ENCODE measurements at places on chromosomes 7 and 10.

GRCh38 chr10:89475125-89475524 is 60.3 kb downstream of the SLC16A12 start:
- no peak for DNase-seq

- DNase-seq = no peak
Observed at GRCh38 chr10:124285587-124286527, 132.9 kb downstream of the OAT start.

- no peak for DNase-seq
Observed at GRCh38 chr10:109089779-109090178, 833.5 kb downstream of the XPNPEP1 start.

DNA sequence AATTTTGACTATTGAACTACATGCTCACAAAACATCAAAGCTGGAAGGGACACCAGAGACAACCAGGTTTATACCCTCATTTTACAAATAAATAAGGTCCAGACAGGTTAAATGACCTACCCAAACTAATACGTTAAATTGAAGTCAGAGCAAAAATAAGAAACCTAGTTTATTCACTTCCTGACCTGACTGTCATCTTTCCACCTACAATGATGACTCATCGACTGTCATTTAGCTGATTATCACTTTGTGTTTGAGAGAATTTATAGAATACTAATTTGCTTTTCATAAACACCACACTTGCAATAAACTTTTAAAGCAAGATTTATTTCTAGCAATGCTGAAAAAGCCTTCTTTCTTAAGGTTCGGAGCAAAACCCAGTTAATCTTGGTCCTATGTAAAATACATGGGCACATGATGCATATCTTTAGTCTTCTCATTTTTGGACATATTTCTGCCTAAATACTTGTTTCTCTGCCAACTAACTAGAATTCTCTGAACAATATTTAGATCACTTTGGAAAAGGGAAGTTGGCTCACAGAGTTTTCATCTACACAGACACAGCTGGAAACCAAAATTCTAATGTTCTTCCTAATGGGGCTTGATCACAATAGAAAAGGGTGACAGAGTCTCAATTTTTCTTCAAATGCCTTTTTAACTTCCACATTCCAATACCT is 16.7 kb upstream of the LRRN3 start:
- no peak for DNase-seq

DNA sequence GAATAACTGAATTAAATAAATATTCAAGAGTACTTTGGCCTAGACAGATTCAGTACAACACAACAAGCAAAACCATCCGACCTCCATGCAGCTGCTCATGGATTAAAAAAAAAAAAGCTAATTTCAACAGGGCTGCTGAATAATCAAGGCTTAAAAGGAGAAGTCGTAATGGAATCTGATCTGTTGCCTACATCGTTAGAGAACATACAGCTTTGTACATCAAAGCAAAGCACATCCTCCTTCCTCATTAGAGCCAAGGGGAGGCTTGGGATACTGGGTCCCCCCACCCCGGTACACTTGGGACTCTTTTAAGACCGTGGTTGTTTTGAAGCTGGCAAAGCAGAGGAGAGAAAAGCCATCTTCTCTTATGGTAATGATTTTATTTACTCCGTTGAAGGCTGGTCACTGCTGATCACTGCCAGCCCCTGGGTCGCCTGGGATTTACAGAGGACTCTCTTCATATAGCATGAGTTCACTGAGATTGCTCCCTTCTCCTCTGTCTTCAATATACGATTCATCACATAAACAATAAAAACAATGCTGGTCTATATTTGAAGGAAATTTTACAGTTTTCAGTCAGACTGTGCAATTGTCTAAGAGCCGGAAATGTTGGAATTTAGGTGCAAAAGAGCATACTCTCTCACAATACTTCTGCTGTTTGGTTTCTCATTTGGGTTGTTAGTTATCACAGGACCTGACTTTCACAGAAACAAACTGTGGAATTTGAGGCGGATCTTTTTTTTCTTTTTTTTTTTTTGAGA is 148.8 kb downstream of the FAM107B start:
- no peak for DNase-seq

GRCh38 chr7:20532890-20533289 is 82.6 kb upstream of the ABCB5 start:
- DNase-seq = no peak

GRCh38 chr7:35716038-35716803 is 21.3 kb upstream of the HERPUD2 start:
- DNase-seq = no peak

DNA sequence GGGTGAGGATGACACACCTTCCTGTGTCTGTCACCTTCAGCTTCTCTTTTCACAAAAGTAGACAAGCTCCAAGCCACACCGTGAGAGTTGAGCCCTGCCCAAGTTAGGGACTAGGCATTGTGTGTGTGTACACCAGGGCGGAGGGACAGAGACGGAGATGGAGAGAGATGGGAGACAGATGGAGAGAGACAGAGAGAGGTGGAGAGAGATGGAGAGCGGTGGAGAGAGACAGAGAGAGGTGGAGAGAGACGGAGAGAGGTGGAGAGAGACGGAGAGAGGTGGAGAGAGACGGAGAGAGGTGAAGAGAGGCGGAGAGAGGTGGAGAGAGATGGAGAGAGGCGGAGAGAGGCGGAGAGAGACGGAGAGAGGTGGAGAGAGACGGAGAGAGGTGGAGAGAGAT is 207.0 kb downstream of the DNAJB6 start:
- DNase-seq = no peak

DNA sequence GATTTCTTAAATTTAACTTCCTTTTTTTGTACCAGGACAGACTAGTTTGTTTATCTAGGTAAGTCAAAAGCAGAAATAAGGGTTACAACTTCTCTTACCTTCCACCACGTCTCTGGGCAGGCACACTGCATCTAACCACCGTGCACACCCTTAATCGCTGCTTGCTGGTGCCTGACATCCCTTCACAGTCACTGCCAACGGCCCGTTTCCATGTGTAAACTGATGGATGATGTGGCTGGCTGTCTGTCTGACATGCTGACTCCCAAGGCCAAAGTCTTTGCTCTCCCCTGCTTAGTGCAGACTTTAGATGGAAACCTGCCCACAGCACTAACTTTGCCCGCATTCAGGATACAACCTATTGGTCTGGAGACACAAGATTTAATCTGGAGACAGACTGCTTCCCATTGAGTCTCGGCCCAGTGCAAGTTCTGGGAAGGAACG is 1.1 kb downstream of the TMEM273 start:
- DNase-seq = no peak

DNA sequence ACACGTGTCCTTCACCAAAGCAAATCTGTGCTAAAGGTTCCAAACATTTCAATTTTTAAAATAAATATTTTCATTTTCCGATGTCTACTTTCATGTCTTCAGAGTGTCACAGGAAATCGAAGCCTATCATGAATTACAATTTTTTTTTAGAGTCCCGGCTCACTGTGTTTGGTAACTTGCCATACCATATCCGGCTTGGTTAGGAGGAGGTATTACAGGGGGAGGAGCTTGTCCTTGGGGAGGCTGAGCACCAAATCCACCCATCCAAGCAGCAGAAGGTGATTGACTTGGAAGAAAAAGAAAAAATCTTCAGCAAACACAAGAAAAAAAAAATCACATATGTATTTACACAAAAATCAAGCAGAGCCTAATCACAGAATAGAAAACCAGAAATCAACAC is 21.3 kb downstream of the TIAL1 start:
- no peak for DNase-seq

GRCh38 chr7:46835556-46835955 is 746.4 kb downstream of the TNS3 start:
- DNase-seq = no peak

- no peak for DNase-seq
Observed at GRCh38 chr10:130737621-130738020, 573.9 kb downstream of the TCERG1L start.

DNA sequence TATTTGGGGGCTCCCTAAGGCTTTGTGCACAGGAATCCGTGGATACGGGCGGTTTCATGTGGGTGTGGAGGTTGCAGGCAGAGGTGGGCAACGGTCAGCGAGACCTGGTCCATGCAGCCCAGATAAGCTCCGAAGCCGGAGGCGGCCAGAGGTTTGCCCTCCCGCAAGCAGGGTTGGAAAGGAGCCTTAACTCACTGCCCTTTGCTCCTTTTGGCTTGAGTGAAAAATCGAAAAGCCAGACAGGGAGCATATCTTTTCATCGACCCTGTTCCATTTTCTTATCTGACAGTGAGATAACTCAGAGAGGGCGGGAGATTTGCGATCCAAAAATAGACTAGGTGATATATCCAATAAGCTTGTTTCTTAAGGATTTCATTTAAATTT is 1.5 kb downstream of the GRM3 start:
- DNase-seq = no peak

DNA sequence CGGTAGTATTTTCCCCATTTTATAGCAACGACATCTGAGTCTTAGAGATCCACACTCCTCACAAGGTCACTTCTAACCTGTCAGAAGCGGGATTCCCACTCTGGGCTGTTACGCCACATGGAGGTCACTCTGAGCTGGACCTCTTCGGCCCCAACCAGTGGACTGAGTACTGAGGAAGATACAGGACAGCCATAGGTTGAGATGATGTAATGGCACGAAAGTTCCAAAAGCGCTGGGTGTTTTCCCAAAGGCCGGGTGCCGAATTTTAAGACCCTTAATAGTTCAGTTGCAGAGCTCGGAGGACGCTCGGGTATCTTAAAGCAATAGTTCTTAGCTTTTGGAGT is 699 bp downstream of the GHITM start:
- DNase-seq = no peak

GRCh38 chr7:8177109-8177933 is 84.6 kb downstream of the ICA1 start:
- DNase-seq = no peak

- DNase-seq = no peak
Observed at GRCh38 chr7:45402480-45403218, 171.5 kb upstream of the ADCY1 start.

DNA sequence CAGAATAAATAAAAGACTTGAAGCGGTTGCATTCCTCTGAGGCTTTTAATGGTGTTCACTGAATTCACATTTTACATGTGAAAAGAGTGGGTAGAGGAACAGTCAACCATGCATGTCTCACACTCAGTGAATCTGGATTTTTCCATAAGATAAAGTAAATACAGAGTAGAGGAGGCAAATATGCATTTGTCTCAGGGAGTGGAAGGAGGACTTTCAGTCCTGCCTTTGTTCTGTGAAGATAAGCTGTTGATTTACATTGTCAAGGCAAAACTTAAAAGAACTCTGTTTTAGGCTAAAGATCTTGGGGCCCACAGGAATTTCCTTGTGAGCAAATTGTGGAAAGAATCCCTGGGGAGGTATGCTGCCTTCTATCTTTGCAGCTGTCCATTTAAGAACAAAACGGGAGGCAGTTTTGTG is 825.3 kb upstream of the MBL2 start:
- no peak for DNase-seq

- DNase-seq = no peak
Observed at GRCh38 chr7:158958618-158959017, 102.3 kb downstream of the DYNC2I1 start.

GRCh38 chr7:102302025-102302424 is 15.4 kb downstream of the SH2B2 start:
- DNase-seq = no peak

DNA sequence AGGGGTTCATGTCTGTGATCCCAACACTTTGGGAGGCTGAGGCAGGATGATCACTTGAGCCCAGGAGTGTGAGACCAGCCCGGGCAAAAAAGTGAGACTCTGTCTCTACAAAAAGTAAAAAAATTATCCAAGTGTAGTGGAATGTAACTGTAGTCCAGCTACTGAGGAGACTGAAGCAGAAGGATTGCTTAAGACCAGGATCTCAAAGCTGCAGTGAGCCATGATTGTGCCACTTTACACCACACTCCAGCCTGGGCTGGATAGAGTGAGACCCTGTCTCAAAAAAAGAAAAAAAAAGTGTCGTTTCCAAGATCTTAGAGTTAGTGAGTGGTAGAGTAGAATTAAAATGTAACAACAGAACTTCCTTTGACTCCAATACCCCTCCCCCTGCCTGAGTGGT is 589.4 kb upstream of the MBL2 start:
- DNase-seq = no peak

GRCh38 chr7:27389496-27389895 is 146.9 kb downstream of the EVX1 start:
- DNase-seq = no peak

- DNase-seq = no peak
Observed at GRCh38 chr10:65791979-65792378, 1133.9 kb upstream of the LRRTM3 start.

DNA sequence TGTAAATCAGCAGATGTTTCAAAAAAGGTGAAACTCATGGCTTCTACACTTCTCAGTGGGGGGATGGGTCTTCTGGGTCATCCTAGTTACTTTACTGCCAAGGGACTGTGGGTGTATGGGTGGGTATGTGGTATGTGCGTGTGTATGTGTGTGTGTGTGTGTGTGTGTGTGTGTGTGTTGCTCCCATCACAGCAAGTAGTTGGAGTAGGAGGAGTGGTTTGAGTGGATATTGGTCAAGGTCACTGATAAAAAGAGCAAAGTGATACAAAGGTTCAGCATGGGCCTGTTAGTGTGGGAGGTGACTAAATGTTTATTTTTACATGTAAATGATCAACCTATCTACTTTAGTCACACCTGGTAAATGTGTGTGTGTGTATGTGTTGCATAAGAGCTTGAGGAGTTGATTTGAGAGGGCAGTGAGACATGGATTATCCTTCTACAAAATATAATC is 11.8 kb upstream of the COBL start:
- DNase-seq = no peak

GRCh38 chr7:148545172-148545571 is 45.4 kb upstream of the C7orf33 start:
- no peak for DNase-seq

DNA sequence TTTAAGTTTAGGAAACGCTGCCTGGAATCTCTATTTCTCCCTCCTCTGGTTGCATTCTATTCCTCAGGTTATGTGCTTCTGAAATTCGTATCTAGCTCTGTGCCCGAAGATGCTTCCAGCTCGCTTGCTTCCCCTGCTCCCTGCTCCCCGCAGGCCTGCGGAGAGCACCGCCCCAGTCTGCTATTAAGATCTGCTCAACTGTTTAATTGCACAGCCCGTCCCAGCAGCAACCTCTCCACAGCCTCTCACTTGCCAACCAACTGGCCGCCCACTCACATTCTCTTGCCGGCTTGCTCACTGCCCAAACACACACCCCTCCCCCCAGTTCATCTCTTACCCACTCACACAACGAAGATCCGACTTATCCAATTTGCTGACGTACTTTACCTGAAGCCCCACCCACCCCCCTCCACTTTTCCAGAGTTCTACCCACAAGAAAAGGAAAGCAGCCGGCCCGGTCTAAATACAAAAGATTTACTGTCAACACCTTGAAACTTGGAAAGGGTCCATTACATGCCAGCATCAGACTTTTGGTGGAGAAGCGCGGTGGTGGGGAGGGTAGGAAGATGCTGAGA is 167.3 kb upstream of the KLF14 start:
- DNase-seq = no peak

GRCh38 chr7:6178298-6179029 is 94.0 kb downstream of the CYTH3 start:
- no peak for DNase-seq

GRCh38 chr10:106181501-106181900 is 983.0 kb downstream of the SORCS1 start:
- no peak for DNase-seq

- DNase-seq = no peak
Observed at GRCh38 chr7:155963356-155963755, 151.1 kb upstream of the SHH start.

GRCh38 chr10:128796396-128796912 is 670.2 kb upstream of the MKI67 start:
- no peak for DNase-seq

GRCh38 chr7:47183862-47184590 is 397.9 kb downstream of the TNS3 start:
- no peak for DNase-seq

All from activated CD4-positive, alpha-beta T cell treated with anti-CD3 and anti-CD28 coated beads for 48 hours (primary cell).